ENCODE measurements at places on chromosomes 7 and 10.

GRCh38 chr10:65197935-65198334 is 1676.7 kb downstream of the REEP3 start:
- H3K4me1 ChIP-seq = peaks cover 6% of the 10 kb centered on the region
- H3K4me3 ChIP-seq = no peak overlapping the region
- no peaks in the 10 kb centered on the region for H3K27me3 ChIP-seq
- H3K36me3 ChIP-seq = no peaks in the 10 kb centered on the region
- H3K27ac ChIP-seq = no peak overlapping the region

- no peaks in the 10 kb centered on the region for H3K27me3 ChIP-seq
- H3K27ac ChIP-seq = no peak overlapping the region
- DNase-seq = peak; percentile 38
- H3K4me1 ChIP-seq = peaks cover 4% of the 10 kb centered on the region
- H3K36me3 ChIP-seq = no peaks in the 10 kb centered on the region
Measured at GRCh38 chr10:33386926-33387325, 52.5 kb upstream of the NRP1 start.

- no peak overlapping the region for H3K4me3 ChIP-seq
- no peak for DNase-seq
- H3K27ac ChIP-seq = no peak overlapping the region
- no peaks in the 10 kb centered on the region for H3K27me3 ChIP-seq
Measured at GRCh38 chr7:95843286-95843685, 70.9 kb downstream of the DYNC1I1 start.

GRCh38 chr10:102291221-102291905 is 46.0 kb downstream of the GBF1 start:
- no peaks in the 10 kb centered on the region for H3K36me3 ChIP-seq
- H3K4me3 ChIP-seq = no peak overlapping the region
- no peak overlapping the region for H3K27ac ChIP-seq
- H3K27me3 ChIP-seq = no peaks in the 10 kb centered on the region
- no peak for DNase-seq
- no peaks in the 10 kb centered on the region for H3K4me1 ChIP-seq

DNA sequence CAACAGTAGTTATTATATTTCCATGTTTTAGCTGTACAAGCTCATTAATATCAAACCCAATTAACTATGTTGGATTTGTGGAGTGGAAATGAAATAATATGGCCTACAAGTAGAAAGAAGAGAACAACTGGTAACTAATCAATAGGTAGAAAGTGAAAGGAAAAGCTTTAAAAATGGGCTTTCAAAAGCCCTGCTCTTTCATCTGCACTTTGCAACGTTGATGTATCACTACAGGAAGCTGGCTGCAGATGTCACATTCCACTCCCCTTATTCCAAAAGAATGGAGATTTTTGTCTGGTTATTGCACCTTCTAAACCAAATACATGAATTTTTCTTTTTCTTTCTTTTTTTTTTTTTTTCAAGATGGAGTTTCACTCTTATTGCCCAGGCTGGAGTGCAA is 11.7 kb upstream of the MKI67 start:
- no peaks in the 10 kb centered on the region for H3K36me3 ChIP-seq
- no peak overlapping the region for H3K4me3 ChIP-seq
- no peaks in the 10 kb centered on the region for H3K27me3 ChIP-seq
- no peak overlapping the region for H3K27ac ChIP-seq
- peak; percentile 11 for DNase-seq

- no peak overlapping the region for H3K4me3 ChIP-seq
- H3K27ac ChIP-seq = no peak overlapping the region
- H3K4me1 ChIP-seq = no peaks in the 10 kb centered on the region
Measured at GRCh38 chr10:131245475-131246059, 66.0 kb downstream of the TCERG1L start.

DNA sequence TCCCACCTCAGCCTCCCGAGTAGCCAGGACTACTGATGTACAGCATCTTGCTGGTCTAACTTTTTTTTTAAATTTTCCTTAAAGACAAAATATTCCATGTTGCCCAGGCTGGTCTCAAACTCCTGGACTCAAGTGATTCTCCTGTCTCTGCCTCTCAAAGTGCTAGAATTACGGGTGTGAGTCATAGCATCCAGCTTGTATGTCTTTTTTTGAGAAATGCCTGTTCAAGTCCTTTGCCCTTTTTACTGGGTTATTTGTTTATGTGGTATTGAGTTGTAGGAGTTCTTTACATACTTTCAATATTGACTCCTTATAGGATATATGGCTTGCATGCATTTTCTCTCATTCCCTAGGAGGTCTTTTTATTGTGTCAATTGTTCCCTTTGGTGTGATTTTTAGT is 486.4 kb downstream of the MAGI2 start:
- no peaks in the 10 kb centered on the region for H3K36me3 ChIP-seq
- no peak overlapping the region for H3K4me3 ChIP-seq
- no peaks in the 10 kb centered on the region for H3K4me1 ChIP-seq
- H3K27ac ChIP-seq = no peak overlapping the region
- H3K27me3 ChIP-seq = no peaks in the 10 kb centered on the region
- no peak for DNase-seq

GRCh38 chr10:18359812-18360211 is 219.6 kb downstream of the CACNB2 start:
- H3K4me3 ChIP-seq = no peak overlapping the region
- DNase-seq = no peak
- H3K36me3 ChIP-seq = no peaks in the 10 kb centered on the region
- no peak overlapping the region for H3K27ac ChIP-seq
